Stimulated activated CD4-positive, alpha-beta T cell treated with anti-CD3 and anti-CD28 coated beads, TNF-alpha, amount 100 ng/mL, for 1 hour (primary cell): ENCODE measurements at places on chromosomes 7 and 10.
A peak's percentile ranks its signal among the peaks of the same experiment; 100 is the strongest.

- no peak for DNase-seq
These were observed 10.6 kb upstream of the PLEKHS1 start for GRCh38 chr10:113740850-113741249.

GRCh38 chr7:47908720-47909119 lies 39.5 kb downstream of the PKD1L1 start:
- DNase-seq = no peak

GRCh38 chr10:100710151-100710871 lies 35.1 kb upstream of the PAX2 start:
- no peak for DNase-seq

DNA sequence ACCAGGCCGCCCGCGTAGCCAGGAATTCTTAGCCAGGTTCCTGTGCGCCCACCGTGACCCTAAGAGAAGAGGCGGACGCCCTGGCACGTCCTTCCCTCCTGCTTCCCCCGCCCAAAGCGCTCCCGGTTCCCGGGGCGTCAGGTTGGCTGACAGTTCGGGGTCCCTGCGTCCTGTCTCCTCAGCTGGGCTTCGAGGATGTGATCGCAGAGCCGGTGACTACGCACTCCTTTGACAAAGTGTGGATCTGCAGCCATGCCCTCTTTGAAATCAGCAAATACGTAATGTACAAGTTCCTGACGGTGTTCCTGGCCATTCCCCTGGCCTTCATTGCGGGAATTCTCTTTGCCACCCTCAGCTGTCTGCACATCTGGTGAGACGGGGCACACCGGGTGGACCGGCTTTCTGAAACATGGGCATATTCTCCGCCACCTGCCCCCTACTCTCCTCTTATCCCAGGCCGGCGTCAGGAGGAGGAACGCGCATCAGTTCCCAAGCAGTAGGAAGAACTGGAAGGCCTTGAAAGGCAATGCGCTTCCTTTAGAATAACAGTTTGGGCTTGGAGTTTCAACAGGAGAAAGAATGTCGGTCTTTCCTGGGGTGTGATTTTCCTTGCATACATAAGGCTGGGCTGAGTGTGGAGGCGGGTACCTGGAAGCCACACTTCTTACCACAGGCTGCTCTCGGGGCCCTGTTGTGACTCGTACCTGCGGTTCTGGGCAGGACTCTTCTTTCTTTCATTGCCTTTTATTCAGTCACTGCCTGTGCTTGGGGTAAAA lies 728 bp downstream of the CAV2 start:
- no peak for DNase-seq

DNA sequence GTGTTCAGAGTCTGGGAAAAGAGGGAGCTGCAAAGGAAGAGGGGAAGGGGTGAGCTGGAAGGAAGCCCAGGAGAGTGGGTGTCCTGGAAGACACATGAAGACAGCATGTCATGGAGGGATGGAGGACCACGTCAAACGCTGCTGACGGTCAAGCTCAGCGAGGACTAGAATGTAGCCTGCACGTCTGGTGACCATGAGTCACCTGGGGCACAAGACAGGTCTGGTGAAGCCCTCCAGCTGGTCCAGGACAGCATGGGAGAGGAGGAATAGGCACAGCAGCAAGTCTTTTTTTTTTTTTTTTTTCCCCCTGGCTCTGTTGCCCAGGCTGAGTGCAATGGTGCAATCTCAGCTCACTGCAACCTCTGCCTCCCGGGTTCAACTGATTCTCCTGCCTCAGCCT lies 19.6 kb upstream of the AMZ1 start:
- DNase-seq = no peak

- DNase-seq = no peak
These were observed 108.9 kb upstream of the FRMD4A start for GRCh38 chr10:14439451-14440259.

DNA sequence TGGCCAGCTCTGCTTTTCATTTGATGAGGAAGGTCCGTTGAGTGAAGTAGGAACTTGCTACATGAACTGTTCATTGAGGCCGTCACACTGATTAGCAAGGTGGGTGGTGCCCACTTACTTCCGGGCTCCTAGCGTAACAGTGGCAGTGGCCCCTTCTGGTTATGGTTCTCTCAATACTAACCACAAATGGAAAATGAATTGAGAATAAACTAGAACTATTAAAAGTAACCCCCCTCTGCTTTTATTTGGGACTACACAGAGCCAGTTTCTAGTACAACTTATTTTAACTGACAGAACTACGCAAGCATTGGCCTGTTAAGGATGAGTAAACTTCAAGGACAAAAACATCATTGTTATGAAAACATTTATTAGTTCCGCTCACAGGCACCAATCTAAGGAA lies 519.1 kb downstream of the INHBA start:
- DNase-seq = no peak

DNA sequence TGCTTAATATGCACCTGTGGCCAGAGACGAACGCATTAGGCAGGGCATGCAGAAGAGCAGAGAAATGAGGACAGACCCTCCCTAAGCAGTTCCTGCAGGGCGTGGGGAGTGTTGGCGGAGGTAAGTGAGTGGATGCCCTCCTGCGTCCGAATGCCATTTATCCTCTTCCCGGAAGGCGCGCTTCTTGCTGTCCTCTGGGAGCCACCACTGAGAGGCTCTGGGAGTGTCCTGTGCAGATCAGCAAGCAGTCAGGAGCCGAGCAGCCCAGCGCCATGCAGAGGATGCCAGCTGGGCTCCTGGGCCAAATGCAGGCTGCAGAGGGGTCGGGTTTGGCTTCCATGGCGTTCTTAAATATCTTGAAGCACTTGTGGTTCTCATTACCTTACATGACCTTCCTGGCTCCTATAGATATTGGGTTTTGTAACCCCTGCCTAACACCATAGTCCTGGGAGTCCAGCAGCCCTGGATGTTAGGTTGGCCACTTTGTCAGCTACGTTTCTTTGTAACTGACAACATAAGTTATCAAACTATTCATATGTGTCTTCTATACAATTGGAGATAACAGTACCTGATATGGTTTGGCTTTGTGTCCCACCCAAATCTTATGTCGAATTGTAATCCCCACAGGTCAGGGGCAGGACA lies 30.0 kb upstream of the SLIT1 start:
- no peak for DNase-seq

- no peak for DNase-seq
These were observed 14.1 kb upstream of the AKR1B10 start for GRCh38 chr7:134513169-134513752.

DNA sequence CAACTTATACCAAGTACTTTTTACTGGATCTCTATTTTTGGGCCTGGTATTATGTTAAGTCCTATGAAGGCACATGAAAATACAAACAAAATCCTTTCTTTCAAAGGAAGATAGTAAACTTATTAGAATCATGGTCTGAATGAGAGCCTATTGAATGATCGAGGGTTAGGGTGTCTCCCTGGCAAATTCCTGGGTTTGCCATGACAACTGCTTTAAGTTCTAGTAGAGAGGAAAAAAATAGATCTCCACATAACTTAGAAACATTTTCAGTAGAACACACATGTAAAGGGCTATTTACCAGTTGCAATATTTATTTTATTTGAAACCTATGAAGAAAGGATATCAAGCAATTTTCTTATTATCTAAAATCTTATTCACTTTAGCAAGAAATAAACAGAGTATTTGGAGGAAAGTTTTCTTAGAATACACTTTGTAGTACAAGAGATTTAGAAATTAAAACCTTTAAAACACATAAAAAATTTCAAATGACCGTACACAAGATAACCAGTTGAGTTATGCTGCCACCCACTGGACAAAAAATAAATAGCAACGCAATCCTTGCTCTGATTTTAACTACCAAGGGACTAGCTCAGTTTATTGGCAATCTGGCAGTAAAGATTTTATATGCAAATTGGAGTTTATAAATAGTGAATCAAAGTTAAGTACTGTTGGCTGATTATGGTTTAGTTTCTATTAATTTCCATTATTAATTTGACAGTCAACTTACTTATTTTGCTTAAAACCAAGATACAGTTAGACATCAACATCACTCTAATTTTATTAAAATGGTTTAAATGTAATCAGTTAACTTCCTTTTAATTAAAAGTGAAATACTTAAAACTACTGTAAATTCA lies 33.9 kb downstream of the CACUL1 start:
- peak; percentile 43 for DNase-seq

GRCh38 chr7:16590424-16590823 lies 55.1 kb downstream of the ANKMY2 start:
- DNase-seq = no peak

GRCh38 chr7:142133731-142134148 lies 22.2 kb downstream of the MGAM2 start:
- no peak for DNase-seq

DNA sequence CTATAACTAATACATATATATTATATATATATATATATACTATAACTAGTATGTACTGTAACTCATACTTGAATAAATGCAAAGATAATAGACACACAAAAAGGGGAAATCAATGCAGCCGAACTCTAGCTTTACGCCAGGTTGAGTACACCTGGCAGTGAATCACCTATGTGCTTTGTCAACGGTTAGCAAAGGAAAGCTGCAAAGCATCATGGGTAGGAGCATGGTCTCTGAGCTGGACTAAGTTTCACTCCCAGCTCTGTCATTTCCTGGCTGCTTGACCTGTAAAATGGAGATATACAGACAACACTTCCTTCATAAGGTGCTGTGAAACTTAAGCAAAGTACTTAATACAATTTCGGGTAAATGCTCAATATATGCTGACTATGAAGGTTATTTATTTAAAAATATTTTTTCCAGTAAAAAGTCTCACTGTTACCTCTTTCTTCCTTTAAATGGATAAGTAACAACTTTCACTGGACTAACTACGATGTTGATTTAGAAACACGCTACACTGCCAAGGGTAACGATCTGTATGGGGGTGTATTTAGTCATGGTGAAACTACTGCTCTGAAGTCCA lies 61.7 kb upstream of the ITGA8 start:
- no peak for DNase-seq

- no peak for DNase-seq
These were observed 12.2 kb downstream of the LIPF start for GRCh38 chr10:88676283-88677060.

GRCh38 chr7:149475121-149476045 lies 14.5 kb upstream of the ZNF777 start:
- no peak for DNase-seq

DNA sequence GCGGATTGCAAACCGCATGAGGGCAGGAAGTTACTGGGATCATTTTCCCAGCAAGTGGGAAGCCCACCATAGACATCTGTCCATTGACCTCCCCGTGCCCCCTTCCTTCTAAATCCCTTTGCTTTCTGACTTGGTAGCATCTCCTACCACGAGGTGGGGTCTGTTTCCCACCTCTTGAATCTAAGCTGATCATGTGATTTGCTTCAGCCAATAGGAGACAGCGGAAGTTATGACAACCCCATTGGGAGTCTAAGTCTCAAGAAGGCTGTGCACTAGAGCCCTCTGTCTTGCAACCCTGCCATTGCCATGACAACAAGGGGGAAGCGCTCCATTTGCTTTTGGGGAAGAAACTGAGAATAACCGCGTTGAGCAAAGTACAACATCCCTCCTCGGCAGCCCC lies 39.2 kb upstream of the CARD11 start:
- no peak for DNase-seq

DNA sequence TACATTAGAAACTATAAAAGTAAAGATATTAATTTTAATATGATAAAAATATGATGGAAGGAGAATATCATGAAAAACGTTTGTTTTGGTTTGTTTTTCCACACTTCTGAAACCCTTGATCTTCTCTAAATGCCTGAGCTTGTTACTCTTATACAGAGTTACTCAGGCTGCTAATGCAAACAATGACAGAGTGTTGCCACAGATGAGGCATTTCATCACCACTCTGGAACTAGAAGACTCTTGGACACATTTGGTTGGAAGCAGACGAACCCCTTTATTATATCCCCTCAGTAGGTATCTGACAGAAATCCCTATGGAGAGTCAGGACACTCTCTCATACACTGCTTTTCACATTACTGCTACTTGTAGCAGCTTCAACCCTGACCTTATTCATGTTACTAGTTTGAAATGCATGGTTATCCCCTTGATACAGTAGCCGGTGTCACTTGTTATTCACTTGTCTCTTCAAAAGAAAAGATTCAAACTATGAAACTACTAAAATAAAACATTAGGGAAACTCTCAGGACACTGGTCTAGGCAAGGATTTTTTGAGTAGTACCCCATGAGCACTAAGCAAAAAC lies 66.9 kb downstream of the SEMA3C start:
- DNase-seq = no peak

DNA sequence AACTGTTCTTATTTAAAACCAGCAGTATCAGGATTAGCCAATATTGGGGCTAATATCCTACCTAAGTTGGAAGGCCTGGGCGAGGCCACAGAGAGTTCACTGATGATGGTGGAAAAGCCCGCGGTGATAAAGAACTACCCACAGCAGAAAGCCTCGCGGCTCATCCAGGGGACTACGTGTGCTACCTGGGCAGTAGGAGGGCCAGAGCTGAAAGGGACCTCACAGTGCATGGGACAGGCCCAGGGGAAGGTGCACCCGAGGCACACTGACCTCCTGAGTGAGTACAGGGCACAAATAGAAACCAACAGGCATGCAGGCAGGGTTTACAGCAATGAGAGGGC lies 1.4 kb downstream of the WDR86 start:
- no peak for DNase-seq

DNA sequence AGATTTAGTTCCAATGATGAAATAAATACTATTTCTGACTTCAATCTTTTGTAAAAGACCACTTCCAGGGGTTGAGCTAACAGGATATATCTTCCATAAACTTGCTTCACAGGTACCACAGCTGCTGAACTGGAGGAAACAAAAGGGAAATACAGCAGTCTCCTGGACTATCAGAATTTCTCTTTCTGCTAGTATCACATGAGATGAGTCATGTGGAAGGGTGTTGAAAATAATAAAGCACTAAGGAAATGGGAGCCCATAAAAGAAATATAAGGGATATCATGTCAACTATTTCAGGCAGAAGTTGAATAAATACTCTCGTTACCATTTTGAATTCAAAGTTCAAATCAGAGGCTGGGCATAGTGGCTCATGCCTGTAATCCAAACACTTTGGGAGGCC lies 250.3 kb upstream of the NFE2L3 start:
- DNase-seq = no peak

DNA sequence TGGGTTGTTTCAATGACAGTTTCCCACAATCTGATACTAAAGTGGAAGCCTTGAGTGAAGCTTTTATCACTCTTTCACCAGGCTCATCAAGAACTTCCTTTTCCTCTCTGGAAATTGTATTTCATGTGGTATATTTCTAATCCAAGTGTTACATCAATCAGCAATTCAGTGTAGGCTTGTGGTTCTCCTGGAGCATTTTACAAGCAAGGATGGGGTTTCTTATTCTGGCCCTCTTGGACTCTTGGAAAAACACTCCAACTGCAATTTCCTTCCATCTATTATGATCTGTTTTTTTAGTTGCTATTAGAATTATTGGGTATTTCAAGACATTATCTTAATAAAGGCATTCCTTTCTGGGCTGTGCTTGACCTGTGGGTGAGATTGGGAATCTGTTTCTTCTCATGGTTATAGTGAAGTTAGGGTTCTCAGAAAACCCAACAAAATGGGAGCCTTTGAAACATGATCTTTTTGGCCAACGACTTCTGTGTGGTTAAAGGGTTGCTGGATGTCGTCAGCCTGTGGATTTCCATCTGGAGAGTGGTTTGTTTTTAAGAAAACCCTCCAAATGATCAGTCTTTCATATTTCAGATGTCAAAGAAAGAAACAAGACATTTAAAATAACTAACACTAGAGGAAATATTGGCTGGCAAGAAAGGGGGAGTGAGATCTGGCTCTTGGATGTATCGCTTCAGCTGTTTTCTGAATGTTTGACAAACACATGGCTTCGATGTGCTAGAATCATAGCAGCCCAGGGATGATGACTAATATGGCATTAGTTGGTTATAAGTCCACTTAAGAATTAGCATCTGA lies 540.2 kb downstream of the LRMDA start:
- DNase-seq = no peak
